Esophagus muscularis mucosa (tissue), 4 donors: ENCODE measurements at places on chromosomes 7 and 10. TPM values are rescaled to one million over a fixed set of nuclear protein-coding genes. Genes with fewer than 3 reads are reported as not detected.

Gene FXYD4
- not detected for total RNA-seq

Gene TFPI2
- 2.3 TPM for total RNA-seq

Gene OIT3
- not detected for total RNA-seq

Gene SEC31B
- 5.2 TPM for total RNA-seq

Gene MTPN
- total RNA-seq, result 74.9 TPM

DNA sequence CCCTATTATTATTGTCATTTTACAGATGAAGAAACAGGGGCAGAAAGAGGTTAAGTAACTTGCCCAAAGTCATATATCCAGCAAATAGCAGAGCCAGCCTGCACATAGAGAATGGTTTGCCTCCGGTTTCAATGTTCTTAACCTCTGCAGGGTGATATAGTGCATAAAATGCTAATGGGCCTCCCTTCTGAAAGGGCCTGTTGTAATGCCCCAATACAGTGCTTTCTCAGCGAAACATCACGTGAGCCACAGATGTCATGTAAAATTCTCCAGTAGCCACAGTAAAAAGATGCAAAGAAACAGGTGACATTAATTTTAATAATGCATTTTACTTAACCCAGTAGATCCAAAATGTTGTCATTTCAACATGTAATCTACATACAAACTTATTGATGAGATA, 38.1 kb downstream of the LRGUK start:
- DNase-seq, result no peak
- H3K36me3 ChIP-seq, result no peaks in the 10 kb centered on the region

- H3K36me3 ChIP-seq, result no peaks in the 10 kb centered on the region
- H3K4me3 ChIP-seq, result no peak overlapping the region
- H3K4me1 ChIP-seq, result peaks cover 97% of the 10 kb centered on the region
Measured at GRCh38 chr10:95536017-95536416, 25.2 kb downstream of the SORBS1 start.

GRCh38 chr10:111600772-111601171, 523.9 kb downstream of the ADRA2A start:
- DNase-seq, result peak; percentile 68
- H3K27me3 ChIP-seq, result no peaks in the 10 kb centered on the region
- no peaks in the 10 kb centered on the region for H3K36me3 ChIP-seq
- H3K27ac ChIP-seq, result no peak overlapping the region
- no peaks in the 10 kb centered on the region for H3K4me1 ChIP-seq

- no peak for DNase-seq
- no peaks in the 10 kb centered on the region for H3K36me3 ChIP-seq
Measured at GRCh38 chr10:131692176-131692575, 208.6 kb upstream of the PPP2R2D start.

DNA sequence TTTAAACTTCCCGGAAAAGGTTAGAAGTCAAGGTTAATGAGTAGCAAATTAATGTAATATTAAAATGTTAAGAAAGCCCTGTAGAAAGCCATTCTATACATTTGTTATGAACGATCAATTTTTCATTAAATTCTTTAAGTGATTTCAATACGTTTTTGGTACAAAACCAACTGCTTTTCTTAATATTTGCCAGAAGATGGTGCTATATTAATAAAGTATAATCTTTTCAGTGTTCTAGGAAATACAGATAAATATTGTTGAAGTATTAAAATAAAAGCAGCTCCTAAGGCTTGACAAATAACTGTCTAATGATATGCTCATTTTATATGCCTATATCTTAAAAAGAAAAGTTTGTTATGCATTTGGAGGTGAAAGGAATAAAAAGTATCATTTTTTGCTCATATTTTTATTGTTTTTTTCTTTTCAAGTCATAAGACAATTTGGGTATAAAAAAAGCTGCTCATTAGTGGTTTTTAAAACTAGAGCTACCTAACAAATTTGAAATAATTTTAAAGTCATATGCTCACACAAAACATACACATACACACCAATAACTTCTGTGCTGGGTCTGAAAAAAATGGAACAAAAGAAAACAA, 130.3 kb upstream of the POT1 start:
- no peak overlapping the region for H3K27ac ChIP-seq
- DNase-seq, result no peak
- no peaks in the 10 kb centered on the region for H3K27me3 ChIP-seq

DNA sequence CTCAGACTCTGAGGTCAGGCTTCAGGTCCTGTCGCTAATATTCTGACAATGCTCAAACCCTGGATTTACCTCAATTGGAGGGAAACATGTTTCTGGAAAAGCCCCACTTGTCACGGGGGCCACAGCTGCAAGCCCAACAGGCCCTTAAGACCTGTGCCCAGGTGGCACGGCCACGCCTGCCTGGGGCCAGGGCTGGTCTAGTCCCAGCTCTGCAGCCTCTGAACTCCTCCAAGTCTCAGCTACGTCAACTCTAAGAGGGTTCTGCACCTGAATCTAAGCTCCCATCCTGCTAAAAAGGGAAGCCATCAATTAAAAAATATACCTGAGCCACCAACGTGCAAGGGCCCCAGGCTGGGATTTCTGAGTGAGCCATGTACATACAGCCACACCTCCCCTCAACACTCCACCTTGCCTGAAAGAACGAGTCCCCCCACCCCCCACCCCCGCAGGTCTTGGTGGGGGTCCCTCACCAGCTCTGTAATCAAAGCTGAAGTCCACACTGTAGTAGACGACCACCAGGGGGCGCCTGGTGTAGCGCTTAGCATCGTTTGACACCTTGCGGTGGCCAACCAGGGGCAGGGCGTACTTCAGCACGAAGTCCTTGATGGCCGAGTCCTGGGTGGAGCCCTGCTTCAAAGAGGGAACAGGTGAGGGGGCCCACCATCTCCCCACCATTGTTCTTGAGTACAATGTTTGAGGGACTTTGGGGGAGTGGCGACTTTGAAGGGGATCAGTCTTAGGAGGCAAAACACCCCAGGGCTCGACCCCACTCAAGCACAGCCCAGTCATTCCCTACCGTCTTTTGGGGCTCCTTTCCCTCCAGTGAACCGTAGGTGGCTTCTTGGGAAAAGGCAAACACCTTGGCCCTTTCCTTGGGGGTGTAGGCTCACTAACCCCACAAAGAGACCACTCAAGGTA, 22.6 kb downstream of the PDIA4 start:
- peaks cover 7% of the 10 kb centered on the region for H3K4me1 ChIP-seq
- no peaks in the 10 kb centered on the region for H3K27me3 ChIP-seq
- peaks cover 80% of the 10 kb centered on the region for H3K36me3 ChIP-seq
- H3K4me3 ChIP-seq, result no peak overlapping the region
- H3K27ac ChIP-seq, result no peak overlapping the region
- peak; percentile 94 for DNase-seq

GRCh38 chr7:33243319-33243881, 114.0 kb downstream of the BBS9 start:
- H3K27me3 ChIP-seq, result no peaks in the 10 kb centered on the region
- H3K4me1 ChIP-seq, result no peaks in the 10 kb centered on the region
- no peak for DNase-seq
